Left lobe of liver (tissue), 2 donors: ENCODE measurements at places on chromosomes 4 and X.

- no peak for DNase-seq
Measured at GRCh38 chr4:183852910-183853547, 52.1 kb upstream of the STOX2 start.

- DNase-seq = no peak
Measured at GRCh38 chrX:72604705-72605104, 32.1 kb upstream of the HDAC8 start.

GRCh38 chr4:99683895-99684294 is 26.3 kb upstream of the C4orf54 start:
- DNase-seq = no peak

DNA sequence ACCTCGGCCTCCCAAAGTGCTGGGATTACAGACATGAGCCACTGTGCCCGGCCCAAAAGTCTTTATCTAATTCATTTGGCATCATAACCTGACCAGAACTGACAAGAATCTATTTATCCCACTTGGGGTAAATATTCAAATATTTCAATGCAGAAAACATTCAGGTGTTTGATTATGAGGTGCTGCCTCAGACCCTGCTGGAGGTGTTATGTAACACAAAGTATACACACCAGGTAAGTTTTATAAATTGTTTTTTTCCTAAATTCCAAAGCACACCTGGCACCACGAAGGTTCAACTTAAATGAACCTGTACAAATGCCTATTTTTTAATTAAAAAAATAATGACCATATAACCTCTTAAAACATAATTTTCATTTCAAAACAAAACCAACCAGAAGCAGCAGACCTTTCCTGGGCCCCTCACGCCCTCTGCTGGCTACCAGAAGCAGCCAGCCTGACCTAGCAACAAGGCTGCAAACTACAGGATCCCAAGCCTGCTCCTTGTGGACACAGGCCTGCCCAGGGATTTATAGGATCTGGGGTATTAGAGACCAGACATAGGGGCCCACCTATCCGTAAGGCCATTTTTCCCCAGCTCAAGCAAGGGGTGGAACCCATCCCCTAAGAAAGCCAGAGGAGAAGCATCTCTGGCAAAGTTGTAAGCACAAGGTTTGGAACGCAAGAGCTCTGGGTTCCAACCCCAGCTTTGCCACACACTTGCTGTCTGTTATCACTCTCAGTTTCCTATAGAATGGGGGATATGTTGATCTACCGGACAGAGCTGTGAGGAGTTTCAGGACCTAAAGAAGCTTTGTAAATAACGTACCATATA is 11.7 kb downstream of the OTUD5 start:
- DNase-seq = no peak

- DNase-seq = no peak
Measured at GRCh38 chr4:115780268-115780667, 666.8 kb upstream of the NDST4 start.

DNA sequence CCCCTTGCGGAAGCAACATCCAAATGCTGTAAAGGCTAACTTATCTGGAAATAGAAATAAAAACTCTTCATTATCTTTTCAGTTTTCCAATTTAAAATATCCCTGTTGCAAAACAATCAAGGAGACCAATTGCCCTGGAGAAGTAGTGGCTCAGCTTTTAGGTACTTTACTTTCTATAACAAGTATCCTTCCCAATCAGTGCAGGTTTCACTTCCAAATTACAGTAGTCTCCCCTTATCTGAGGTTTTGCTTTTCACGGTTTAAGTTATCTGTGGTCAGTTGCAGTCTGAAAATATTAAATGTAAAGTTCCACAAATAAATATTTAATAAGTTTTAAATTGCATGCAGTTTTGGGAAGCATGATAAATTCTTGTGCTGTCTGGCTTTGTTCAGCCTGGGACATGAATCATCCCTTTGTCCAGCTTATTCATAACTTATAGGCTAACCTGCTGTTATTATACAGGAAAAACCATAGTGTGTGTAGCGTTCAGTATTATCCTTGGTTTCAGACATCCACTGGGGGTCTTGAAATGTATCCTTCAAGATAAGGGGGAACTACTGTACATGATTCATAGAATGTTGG is 973.1 kb upstream of the GRID2 start:
- DNase-seq = no peak

DNA sequence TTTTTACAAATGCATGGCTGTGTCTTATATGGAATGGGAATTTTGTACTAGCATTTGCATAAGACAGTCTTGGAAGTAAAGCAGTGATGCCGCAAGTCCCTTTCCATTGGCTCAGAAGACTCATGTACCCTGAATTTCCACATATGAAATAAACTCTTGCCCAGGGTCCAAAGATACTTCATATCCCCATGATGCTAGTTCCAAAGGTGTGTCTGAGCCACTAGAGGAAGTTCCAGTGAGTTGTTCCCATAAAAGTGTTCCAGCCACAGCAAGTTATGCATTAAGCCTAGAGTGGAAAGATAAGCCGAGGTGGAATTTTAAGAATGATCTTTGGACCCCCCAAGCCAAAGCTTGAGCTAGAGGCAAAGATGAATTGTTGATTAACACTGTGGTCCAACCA is 9.3 kb upstream of the CEP135 start:
- DNase-seq = no peak

GRCh38 chr4:38980903-38981676 is 51.1 kb downstream of the TMEM156 start:
- no peak for DNase-seq
